ENCODE measurements at places on chromosomes 11 and 22.

- no peak for DNase-seq
These were observed 7.3 kb upstream of the SSTR3 start for GRCh38 chr22:37219533-37219932.

GRCh38 chr11:91792779-91793262, 431.8 kb upstream of the FAT3 start:
- no peak for DNase-seq

GRCh38 chr11:126578426-126578825, 222.9 kb downstream of the ST3GAL4 start:
- DNase-seq: no peak

- no peak for DNase-seq
These were observed 1166.5 kb downstream of the LRRC4C start for GRCh38 chr11:40292721-40293508.

DNA sequence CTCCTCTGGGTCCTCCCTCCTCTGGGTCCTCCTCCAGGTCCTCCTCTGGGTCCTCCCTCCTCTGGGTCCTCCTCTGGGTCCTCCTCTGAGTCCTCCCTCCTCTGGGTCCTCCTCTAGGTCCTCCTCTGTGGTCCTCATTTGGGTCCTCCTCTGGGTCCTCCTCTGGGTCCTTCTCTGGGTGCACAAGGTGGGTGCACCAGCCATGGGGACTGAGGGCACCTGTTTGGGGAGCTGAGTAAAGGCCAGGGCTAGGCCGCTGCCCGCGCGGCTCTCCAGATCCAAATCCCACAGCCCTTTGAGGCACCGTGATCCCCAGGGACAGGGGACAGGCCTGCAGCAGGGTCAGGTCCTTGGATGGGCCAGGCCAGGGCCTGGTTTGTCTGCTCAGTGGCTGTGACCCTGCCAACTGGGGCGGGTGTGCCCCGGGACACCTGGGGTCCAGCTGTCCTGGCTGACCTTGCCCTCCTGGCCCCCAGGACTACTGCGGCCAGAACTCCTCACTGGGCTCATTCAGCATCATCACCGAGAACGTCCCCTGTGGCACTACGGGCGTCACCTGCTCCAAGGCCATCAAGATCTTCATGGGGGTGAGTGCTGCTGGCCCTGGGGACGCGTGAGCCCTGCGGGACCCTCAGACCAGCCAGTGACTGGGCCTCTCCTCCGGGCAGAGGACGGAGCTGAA, 12.7 kb downstream of the MUC2 start:
- no peak for DNase-seq

GRCh38 chr11:85795712-85796487, 15.0 kb downstream of the SYTL2 start:
- DNase-seq: no peak

DNA sequence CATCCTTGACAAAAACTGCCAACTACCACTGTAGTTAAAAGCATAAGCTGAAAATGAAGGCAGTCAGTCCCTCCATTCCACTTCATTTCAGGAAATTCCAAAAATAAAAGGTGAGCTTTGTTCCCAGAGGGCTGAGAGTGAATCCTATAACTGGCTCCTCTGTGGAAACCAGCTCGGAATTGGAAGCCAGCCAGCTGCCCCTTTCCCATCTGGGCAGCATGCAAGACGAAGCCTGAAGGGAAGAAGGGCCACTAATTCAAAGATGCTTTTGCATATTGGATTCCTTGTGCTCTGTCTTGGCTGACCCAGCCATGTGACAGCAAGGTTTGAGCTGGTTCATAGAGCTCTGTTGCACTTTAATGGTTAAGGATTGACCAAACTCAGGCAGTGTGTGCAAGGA, 83.4 kb downstream of the ALX4 start:
- no peak for DNase-seq

DNA sequence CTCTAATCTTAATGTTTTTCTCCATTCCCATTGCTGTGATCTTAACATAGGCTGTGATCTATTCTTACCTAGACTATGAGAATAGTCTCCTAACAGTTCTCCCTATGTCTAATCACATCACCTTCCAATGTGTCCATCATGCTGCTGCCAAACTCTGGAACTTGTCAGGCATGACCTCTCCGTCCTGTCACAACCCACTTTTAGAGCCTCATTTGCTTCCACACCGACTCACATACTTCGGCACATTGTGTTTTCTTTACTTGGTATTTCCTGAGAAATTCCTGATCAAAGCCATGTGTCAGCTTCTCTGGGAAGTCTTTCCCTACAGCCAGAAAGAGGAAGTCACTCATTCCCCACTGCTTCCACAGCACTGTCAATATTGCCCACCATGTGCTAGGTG, 40.5 kb upstream of the BIRC3 start:
- no peak for DNase-seq

DNA sequence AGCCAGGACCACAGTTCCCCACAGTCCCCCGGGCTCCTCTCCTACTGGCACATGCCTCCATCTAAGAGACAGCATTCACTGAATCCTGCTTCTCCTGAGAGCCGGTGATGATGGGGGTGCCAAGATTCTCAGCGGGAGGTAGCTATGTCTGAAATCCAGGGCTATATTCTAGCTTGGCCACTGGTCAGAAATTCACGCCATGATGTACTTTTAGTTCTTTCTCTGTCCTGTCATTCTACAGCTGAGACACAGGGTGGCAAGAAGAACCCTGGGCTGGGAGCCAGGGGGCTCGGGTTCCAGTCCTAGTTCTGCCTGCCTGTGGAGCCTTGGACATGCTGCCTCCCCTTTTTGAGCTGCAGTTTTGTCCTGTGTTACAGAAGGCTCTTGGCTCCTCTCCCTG, 59.2 kb upstream of the PHOX2A start:
- DNase-seq: no peak

DNA sequence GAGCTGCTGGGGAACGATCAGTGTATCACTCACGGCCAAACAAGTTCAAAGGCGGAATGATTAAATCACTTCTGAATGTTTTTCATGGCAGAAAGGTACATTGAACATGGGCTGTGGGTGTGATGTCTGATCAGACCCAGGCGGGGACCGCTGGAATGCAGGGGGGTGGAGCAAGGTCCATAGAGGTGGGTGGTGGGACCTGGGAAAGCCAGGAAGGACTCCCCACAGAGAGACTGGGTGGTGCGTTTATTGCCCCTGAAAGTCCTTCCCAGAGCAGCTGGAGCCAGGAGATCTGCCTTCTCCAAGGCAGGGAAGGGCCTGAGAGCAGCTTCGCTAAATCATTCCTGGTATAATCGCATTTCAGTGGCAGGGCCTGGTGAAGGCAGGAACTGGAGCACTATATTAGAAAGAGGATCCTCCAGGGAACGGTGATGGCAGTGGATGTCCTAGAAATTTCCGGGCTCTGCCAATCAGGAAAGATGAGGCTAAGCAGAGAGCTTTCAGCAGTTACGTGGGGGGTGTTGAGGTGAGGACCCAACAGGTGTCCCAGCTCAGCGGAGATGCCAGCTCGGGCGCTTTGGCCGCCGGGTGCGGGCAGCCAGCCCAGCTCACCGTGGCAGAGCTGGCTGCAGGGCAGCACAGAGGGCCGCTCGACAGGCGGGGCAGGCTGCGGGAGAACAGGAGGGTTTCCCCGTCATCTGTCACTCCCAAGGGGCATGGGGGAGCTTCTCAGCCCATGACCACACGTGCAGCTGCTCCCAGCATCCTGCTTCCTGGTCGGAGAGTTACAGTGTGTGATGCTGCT, 271.7 kb downstream of the CTTN start:
- DNase-seq: no peak

- no peak for DNase-seq
These were observed 15.4 kb downstream of the DERL3 start for GRCh38 chr22:23823331-23823791.

DNA sequence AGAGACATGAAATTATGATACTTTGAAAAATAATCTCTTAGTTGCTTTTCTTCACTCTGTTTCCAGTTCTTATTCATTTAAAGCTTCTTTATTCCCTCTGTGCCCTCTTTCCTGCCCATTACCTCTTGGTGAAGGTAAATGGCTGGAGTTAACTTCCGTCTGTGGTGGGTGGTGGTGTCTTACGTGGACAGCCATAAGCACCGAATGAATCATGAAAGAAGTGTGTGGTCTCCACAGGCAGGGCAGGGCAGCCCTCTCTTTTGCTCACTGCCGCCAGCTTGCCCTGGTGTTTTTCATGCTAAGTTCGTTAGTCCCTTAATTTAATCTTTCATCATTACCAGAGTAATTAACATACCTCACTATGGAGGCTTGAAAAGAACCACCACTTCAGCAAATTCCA, 98.7 kb upstream of the SORL1-AS1 start:
- no peak for DNase-seq

DNA sequence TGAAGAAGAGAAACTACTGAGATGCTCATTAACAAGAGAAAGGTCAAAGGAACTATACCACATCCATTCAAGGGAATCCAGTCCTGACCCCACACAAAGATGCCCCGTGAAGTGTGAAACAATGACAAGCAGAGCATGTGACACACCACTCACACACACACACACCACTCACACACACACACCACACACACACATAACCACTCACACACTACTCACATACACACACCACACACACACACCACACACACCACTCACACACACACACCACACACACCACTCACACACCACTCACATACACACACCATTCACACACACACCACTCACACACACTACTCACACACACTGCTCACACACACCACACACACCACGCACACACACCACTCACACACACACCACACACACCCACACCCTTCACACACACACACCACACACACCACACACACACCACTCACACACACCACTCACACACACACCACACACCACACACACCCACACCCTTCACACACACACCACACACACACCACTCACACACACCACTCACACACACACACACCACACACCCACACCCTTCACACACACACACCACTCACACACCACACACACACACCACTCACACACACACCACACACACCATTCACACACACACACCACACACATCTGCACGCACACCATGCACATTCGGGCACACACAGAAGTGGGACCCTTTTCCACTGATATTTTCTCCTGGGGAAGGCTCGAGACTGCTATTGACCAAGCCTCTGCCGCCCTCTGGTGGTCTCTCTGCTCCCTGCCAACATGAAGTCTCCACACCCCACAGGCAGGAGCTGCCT, 32.0 kb upstream of the COMT start:
- peak; percentile 80 for DNase-seq

GRCh38 chr11:64233913-64234586, at the start of gene VEGFB:
Gene VEGFB (plus strand): TSS chr11:64234584. CDS start chr11:64234834, 250 bp downstream.
- DNase-seq: no peak

All from Jurkat, Clone E6-1 (cell line).